ENCODE measurements at places on chromosomes 5 and 9.
A peak's percentile ranks its signal among the peaks of the same experiment; 100 is the strongest.

- DNase-seq: no peak
These were observed 245.4 kb downstream of the MPDZ start for GRCh38 chr9:13033959-13034693.

GRCh38 chr5:156356238-156356637 lies 29.3 kb downstream of the SGCD start:
- DNase-seq: no peak

GRCh38 chr5:159913501-159913900 lies 2.8 kb upstream of the ADRA1B start:
- DNase-seq: no peak

DNA sequence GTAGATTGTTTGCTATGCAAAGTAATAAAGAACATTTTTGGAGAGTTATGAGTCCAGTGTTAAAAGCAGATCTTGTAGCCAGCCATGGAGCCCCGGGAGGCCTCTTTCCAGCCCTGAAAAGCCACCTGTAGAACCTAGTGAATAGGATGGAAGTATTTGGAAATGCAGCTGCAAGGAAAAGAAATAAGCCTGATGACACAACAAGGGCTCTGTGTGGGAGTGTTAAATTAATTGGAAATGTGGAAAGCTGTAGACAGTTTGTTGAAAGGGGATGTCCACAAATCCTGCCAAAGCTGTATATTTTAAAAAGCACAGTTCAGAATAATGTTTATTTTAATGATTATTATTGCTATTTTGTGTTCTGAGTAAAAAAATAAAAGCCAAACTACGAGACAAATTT lies 152.5 kb upstream of the GHR start:
- DNase-seq: no peak

DNA sequence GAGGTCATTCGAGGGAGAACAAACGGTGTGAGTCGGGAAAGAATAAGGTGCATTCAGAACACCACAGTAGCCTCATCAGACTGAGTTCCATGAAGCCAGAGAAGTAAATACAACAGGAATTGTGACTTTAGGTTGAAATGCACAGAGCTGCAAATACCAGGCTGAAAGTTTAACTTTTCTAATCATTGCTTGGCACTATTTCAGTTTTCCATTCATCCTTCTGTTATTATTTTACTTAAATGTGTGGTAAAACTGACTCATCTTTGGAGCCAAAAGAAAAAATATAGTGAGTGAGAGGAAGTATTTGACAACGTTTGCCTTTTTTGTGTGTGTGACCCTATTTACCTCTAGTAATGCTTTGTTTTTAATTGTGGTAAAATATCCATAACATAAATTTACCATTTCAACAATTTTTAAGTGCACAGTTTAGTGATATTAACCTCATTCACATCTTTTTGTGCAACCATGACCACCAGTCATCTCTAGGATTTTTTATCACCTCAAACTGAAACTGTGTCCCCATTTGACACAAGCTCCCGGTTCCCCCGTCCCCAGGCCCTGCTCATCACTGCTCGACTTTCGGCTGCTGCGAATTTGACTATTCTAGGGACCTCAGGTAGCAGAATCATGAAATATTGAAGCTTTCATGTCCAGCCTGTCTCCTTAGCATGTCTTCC lies 166.8 kb downstream of the HSD17B3 start:
- no peak for DNase-seq

DNA sequence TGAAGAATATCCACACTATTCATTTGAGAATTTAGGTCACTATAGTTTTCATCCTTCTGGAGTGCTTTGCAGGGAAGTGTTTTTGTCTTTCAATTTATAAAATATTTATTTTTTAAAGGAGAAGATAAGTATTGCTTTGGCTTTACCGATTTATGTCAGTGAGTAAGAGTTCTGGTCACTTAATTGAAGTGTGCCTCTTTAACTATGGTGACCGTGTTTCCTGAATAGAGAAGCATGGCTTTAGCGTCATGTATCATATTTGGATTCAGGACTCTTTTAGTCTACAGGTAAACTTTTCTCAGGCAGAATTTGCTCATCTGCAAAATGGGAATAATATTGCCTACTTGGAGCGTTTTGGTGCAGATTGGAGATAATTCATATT lies 902 bp downstream of the BDP1 start:
- DNase-seq: no peak

- DNase-seq: no peak
These were observed 408.1 kb downstream of the MAT2B start for GRCh38 chr5:163913548-163913947.

DNA sequence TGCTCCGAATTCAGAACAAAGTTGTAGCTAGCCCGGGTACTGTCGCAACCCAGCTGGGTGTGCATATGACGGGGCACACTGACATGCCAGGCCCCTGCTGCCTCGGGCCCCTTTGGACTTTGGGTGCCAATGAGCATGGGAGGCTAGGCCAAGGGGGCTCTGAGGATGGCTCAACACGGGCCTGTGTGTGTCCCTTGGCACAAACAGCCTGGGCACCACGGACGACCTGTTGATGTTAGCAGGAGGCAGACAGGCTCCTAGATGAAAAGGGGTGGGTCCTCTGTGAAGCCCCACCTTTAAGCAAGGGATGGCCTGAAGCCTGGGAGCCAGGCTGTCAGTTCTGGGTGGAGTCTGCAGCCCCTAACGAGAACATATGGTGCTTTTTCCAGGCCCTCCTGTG lies 1688.2 kb downstream of the EFNA5 start:
- DNase-seq: no peak

DNA sequence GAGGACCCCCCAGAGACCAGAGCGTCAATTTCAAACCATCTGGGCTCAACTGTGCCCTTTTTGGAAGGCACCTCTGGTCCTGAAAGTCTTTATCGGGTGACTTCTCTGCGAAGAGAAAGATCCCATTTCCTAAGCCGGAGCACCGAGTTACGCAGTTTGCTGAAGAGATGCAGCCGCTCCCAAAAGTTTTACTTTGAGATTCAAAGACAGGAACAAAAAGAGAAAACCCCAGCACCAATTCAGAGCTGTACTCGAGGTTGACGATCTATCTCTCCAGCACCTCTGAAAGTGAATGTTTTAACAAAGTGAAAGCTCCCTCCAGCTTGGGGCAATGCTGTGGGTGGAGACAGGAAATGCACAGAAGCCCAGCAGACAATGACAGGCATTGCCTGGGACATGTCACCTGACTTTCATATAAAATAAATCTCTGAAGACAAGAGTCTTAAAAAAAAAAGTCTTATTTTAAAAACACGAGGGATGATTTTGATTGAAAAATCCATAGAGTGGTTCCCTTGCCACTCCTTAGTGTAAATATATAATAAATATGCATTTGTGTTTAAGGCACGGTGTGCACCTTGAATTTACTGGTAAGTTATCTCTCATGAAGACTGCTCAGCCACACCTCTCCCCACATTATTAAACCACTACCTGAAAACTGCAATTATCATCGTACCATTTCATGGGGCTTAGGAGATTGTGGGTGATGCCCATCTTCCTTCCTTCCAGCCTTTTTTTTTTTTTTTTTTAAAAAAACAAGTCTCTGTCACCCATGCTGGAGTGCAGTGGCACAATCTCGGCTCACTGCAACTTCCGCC lies 79.9 kb downstream of the FNBP1 start:
- peak; percentile 84 for DNase-seq

Data from CD4-positive, alpha-beta T cell treated with Interleukin-1 beta for 1 hour (primary cell).